T follicular helper cell (primary cell): ENCODE measurements at places on chromosomes 7 and 10.

DNA sequence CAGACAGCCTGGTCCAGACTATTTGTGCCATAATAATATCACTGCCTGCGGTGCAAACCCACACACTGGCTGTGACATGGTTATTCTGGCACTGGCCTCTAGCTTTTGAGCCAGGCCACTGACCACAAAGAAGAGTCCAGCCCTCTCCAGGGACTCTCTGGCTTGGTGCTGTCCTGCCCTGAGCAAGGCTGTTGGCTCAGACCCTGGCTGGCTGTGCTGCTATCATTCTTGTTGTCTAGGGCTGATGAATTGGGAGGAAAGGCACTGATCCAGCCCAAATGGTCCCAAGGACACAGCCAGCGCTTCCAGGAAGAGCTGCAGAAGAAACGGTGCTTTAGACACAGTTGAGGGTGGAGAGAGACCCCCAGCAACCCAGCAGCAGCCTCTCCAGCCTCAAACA, 80.8 kb downstream of the TMEM130 start:
- no peak for DNase-seq

GRCh38 chr7:68718097-68718551, 880.2 kb upstream of the AUTS2 start:
- DNase-seq: no peak

- no peak for DNase-seq
Observed at GRCh38 chr7:100886142-100886935, 3.2 kb downstream of the UFSP1 start.

DNA sequence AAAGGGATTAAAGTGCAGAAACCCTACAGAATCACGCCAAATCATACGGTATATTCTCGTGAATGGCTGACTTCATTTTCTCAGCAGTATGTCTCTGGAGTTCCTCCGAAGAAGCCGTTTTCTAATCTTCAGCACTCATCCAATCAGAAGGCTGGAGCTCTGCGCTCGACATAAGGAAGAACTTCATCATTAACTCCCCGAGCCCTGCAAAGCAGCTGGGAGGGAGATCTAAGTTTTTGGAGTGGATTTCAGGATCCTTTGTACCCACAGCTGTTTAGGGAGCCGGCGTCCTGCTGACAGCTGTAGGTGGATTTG, 40.7 kb upstream of the SDK1 start:
- no peak for DNase-seq

DNA sequence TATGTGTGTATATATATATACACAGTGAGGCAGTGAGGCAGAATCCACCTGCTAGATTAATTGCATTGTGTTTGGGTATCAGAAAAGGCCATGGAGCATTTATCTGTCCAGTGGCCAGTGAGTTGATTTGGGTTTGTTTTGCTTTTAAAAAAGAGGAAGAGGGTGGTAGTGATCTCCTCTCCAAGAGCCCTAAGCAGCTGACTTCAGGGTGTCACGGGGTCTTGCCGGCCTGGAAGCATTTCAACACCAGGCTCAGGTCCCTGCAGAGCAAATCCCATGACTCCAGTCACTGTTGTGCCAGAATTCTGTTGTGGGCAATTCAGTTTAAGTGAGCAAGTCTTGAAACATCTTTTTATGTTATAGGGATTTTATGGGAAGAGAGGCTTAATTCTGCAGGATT, 30.6 kb upstream of the GPNMB start:
- no peak for DNase-seq

GRCh38 chr7:42972699-42973500, 40.7 kb downstream of the MRPL32 start:
- no peak for DNase-seq
